Bone marrow (tissue), 2 donors: ENCODE measurements at places on chromosomes 16 and 17.

DNA sequence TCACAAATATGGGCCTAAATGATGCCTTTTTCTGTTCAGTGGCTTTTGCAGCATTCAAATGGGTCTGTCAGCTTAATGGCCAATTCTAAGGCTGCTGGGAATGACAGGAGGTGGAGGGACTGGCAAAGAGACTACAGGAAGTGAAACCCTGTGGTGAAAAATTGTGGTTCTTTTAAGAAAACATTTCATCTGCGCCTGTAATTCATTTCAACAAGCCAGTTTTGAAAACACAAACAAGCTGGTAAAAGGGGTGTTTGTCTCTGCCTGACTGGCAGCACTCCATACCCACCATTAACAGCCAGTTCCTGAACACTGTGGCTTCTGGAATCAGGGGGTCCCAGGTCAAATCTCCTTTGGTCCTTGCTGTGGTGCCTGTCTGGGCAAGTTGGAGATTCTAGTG, 3.6 kb upstream of the KDM8 start:
- DNase-seq, result peak; percentile 37

- DNase-seq, result peak; percentile 21
These were observed 498 bp downstream of the LRRC37B start for GRCh38 chr17:32007463-32008298.

DNA sequence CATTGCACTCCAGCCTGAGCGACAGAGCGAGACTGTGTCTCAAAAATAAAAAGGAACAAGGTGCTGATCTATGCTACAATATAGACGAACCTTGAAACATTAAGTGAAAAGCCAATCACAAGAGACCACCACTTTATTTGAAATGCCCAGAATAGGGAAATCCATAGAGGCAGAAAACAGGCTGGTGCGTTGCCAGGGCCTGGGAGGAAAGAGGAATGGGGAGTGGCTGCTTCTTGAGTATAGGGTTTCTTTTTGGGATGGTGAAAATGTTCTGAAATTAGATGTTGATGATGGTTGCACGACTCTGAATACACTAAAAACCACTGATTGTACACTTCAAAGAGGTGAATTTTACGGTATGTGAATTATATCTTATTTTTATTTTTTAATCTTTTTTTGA, 20.3 kb upstream of the GLIS2 start:
- no peak for DNase-seq

GRCh38 chr17:80742091-80742490, 197.5 kb downstream of the RPTOR start:
- no peak for DNase-seq

GRCh38 chr17:8015957-8016631, 13.7 kb downstream of the GUCY2D start:
- DNase-seq, result no peak

DNA sequence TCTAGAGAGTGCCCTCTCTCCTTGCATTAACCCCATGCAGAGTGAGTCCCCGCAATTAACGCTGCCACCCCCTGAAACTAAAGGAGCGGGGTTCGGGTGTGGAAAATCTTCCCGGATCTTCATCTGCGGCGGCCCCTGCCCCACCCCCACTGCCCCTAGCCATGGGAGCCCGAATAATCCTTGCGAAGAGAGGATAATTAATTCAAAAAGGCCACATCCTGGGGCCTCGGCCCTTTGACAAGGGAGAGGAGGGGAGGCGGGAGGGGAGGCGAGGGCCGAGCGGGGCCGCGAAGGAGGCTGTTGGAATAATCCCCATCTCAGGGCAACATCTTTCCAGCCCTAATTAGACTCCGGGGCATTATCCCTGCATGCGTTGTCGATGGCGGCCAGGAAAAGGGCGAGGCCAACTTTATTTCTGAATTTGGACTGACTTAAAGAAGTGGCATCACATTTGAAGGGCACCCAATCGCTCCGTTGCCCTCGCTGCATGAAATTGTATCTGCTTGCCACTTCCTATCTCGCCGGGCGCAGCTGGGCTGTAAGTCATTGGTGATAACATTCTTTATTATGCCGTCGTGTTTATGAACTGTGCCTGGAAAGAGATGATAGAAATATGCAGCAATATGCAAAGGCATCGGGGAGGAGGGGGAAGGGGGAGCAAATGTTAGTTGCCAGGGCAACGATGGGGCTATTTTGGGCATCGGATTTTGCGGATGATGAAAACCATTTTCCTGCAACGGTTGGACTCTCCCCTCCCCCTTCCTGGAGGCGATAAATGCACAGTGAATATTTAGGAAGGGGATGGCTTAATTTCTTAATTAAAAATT, 387.1 kb upstream of the TNRC6C start:
- DNase-seq, result peak; percentile 10

- no peak for DNase-seq
These were observed 78.6 kb upstream of the ZNF469 start for GRCh38 chr16:88303890-88304819.

GRCh38 chr17:19705201-19705600, 11.2 kb downstream of the SLC47A2 start:
- DNase-seq, result no peak

DNA sequence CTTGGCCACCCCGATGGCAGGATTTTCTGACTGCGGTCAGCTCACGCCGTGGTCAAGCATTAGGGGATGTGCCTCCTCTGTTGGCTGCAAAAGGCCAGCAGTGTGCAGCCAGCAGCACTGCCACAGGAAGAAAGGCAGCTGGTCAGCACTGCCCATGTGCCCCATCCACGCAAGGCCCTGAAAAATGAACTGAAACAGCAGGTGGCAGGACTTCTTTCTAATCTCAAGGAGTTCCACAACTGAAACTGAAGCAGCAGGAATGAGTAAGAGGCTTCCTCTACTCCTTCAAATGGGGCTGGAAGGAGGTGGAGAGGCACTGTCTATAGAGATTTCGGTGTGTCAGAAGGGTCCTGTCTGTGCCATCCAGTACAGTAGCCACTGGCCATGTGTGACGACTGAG, 3.2 kb downstream of the ZNF500 start:
- no peak for DNase-seq

DNA sequence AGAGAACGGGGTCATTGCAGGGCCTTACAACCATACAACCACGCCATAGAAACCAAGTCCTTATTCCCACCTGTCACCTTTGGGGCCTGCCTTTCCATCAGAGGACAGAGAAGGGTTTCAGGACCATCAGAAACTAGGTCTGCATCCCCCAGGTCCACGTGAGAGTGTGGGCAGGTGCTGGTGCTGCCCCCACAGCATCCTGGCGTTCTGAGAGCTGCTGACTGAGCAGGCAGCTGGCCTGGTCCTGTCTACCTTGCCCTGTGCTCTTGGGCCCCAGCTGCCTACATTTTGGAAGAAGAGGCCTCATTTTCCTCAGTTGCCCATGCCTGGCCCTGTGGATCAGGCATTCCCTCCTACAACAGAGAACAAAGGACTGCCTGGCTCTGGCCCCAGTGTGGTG, 21.6 kb downstream of the ZNF276 start:
- no peak for DNase-seq

- peak; percentile 80 for DNase-seq
These were observed 12.2 kb downstream of the CES2 start for GRCh38 chr16:66947302-66948065.

GRCh38 chr17:7213895-7214299, 5.7 kb downstream of the DLG4 start:
- peak; percentile 20 for DNase-seq
